ENCODE measurements at places on chromosomes 6 and 20.
A peak's percentile ranks its signal among the peaks of the same experiment; 100 is the strongest.

DNA sequence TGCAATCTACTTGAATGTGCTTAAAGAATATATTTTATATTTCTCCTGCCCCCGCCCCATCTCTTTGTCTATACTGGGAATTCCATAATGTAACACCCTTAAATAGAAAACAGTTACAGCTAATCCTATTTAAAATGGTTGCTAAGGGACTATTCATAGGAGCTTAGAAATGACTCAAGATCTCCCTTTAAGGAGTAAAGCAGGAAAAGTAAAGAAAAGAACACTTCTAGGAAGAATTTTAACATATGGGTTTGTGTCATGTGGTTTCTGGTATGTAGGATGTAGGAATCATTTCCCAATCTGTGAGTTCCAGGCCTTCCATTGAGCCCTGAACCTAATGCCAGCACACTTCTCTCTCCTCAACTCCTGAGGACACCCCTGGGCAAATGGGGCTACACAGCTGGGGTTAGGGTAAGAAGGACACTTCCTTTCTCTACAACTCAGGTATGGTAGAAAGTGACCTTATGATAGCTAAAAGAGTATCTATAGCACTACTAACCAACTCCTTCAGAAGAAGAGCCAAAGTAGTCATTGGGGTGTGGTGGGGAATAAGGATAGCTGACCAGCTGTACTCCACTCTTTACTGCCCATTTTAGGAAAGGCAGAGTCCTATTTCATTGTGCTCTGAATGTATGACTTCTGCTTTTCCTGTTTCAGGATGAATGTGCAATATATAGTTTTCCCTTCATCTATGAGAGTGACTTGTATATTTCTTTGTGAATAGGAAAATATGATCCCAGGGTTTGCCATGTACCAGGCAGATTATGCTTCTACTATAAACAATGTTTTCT, 27.3 kb downstream of the RIMS1 start:
- DNase-seq: no peak

- DNase-seq: no peak
Measured at GRCh38 chr20:22682381-22682780, 98.0 kb upstream of the FOXA2 start.

DNA sequence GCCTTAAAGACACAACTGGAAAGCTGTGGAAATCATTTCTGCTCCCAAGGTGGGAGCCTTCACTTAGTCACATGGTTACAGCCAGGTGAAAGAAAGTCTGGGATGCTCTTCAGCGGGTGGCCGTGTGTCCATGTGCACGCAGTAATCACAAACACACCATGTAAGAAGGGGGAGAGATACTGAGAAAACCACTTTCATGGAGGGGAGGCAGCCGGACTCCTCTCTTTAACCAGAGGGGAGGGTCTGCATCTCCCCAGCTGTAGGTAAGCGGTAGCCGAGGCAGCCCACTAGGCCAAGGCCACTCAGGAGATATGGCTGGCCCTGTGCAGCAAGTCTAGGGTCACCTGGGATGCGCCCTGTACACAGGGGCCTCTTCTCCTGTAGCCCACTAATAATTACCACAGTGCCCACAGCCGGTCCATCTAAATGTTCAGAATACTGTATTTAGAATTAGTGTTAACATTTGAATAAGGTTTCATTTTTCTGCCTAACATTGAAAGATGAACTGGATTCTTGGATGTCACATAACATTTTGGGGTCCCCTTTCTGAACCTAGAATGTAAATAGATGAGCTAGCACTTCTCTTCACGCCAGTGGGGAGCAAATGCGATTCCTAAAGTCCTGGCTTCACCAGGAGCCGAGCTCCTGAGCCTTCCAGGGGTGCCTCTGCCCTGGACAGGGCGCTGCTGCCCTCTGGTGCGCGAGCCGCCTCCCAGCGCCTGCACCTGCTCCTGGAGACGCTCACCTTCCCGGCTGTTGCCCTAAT, 15.9 kb downstream of the GPR31 start:
- peak; percentile 49 for DNase-seq

DNA sequence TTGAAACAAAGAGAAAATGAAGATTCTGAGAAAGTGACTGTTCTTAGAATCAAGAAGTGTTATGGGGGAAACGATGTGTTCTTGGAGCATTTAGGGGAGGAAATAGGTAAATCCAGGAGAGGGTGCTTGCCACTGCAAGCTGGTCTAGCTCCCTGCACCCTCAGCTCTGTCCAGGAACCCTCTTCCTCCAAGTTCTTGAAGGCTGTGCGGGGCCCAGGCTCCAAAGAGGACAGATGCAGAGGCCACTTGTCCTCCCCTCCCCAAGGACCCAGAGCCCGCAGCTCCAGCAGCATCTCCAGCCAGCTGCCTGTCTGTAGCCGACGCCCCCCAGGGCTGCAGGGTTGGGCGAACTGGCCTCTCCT, 87.9 kb downstream of the CDC5L start:
- no peak for DNase-seq

GRCh38 chr20:19783966-19784401, 25.9 kb downstream of the RIN2 start:
- DNase-seq: no peak

GRCh38 chr6:37674161-37674560, 23.5 kb downstream of the MDGA1 start:
- DNase-seq: no peak

- no peak for DNase-seq
Measured at GRCh38 chr20:30487947-30488926, 769.2 kb upstream of the DEFB115 start.

- no peak for DNase-seq
Measured at GRCh38 chr6:131366223-131366622, 206.8 kb upstream of the ARG1 start.

GRCh38 chr20:14928083-14928482, 590.7 kb upstream of the FLRT3 start:
- DNase-seq: no peak

DNA sequence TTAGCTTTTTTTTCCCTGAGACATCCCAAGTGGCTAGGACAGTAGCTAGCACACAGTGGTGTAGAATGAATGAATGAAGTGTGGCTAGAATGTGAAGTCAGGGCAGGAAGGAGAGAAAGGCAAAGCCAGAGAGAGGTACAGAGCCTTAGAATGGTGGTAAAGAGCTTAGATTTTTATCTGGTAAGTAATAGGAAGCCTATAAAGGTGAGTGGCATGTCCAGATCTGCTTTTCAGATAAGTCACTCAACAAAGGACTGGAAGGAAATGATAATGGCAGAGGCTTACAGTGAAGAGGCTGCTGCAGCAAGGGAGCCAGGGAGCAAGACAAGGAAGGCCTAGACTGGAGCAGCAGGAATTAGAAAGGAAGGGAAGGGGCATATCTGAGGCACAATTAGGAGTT, 96.0 kb upstream of the PRDM1 start:
- DNase-seq: no peak

GRCh38 chr6:25026723-25027122, 91.0 kb upstream of the RIPOR2 start:
- DNase-seq: no peak

- peak; percentile 74 for DNase-seq
Measured at GRCh38 chr6:158649289-158650143, at the start of gene SYTL3. SYTL3 (plus strand) TSS chr6:158650054; CDS start chr6:158663269, 13,215 bp downstream.

DNA sequence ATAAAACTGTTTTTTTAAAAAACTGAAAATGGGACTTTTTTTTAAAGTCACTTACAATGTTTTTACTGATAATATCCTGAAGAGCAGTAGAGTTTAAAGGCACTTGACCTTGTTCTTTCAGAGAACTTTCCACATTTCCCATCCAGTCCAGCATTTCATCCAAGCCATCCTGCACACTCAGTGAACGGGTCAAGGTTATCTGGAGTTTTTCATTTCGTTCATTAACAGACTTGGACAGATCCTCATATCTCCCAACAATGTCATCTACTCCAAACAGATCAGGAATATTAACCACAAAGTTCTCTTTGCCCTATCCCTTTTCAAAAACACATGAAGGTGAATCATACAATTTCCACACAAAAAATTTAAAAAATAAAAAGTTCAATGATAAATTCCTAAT, 69.1 kb downstream of the DST start:
- no peak for DNase-seq

DNA sequence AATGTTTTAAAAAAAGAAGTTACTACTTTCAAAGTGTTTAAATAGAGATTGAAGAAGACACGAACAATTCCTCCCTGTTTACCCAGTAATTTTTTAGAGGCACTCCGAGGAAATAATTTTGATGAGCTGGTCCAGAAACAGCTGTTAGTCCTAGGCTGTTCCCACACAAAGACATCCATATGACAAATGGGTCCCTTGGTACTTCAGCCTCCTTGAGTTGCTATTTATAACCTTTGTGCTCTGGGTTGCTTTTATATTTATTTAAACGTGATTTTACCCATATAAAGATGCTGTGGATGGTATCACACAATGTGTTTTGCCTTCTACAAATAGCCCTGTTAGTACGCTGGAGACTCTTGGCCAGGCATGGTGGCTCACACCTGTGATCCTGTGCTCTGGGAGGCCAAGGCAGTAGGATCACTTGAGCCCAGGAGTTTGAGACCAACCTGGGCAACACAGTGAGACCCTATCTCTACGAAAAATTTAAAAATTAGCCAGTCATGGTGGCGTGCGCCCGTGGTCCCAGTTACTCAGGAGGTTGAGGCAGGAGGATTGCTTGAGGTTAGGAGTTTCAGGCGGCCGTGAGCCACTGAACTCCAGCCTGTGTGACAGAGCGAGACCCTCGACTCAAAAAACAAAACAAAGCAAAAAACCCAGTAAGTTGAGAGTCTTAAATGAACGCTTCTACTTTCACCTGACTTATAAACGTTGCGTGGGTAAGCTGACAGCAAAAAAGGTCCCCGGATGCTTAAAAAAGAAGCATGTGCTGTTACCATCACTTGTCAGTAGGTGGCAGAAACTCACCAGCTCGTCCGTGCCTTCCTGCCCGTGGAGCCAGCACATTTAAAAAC, 56.9 kb upstream of the ARMH2 start:
- peak; percentile 89 for DNase-seq

GRCh38 chr6:55023230-55023629, 151.1 kb upstream of the HCRTR2 start:
- peak; percentile 75 for DNase-seq

DNA sequence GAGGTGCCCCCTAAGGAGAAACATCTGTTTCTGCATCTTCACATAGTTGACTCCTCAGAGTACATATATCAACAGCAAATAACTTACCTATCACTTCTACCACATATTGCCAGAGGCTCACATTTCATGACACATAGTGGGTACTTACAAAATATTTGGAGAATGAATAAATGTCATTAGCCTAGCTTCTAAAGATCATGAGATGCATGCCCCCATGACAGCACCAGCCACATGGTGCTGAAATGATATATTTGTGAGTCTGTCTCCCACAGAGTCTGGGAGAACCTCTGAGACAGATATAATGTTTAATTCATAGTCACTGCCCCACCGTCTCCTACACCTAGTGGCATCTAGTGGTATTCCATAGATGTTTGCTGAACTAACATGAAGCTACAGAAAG, 555.6 kb downstream of the KIF16B start:
- no peak for DNase-seq
